AG04449 (cell line): ENCODE measurements at places on chromosomes 2 and 18.

DNA sequence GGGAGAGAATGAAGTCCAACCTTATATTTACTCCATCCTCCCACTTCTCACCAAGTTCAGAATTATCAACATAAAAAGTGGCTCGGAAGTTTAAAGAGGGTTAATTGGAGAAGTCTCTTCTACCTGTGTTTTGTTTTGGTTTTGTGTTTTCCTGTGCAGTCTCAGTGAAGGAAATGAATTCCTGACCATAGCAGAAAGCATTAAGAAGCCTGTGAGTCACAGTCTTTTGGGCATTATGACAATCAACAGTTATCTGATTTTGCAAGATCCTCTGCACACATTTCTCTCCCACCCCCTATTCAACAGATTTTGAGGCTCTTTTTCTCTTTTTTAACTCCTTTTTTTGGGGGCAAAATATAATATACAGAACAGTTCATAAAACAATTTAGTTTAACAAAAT is 8.6 kb upstream of the RPL37A start:
- DNase-seq: peak; percentile 28

GRCh38 chr18:12849548-12849947 is 34.5 kb downstream of the PTPN2 start:
- no peak for DNase-seq

DNA sequence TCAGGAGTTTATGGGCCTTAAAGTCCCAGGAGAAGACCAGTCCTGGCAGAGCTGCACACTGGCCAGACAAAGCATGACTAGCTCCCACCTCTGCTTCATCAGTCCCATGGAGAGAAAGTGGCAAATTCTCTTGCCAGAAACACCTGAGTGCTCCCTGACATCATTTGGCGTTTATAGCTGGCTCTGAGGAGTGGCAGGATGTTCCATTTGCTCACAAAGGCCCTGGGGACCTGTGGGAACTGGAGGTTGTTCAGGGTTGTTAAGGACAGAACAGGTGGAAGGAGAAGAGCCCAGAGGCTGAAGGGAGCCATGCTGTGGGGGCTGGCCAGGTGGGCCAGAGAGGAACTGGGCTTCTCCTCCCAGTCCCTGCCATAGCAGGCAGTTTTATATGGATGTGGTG is 56.1 kb downstream of the RPL37A start:
- no peak for DNase-seq

DNA sequence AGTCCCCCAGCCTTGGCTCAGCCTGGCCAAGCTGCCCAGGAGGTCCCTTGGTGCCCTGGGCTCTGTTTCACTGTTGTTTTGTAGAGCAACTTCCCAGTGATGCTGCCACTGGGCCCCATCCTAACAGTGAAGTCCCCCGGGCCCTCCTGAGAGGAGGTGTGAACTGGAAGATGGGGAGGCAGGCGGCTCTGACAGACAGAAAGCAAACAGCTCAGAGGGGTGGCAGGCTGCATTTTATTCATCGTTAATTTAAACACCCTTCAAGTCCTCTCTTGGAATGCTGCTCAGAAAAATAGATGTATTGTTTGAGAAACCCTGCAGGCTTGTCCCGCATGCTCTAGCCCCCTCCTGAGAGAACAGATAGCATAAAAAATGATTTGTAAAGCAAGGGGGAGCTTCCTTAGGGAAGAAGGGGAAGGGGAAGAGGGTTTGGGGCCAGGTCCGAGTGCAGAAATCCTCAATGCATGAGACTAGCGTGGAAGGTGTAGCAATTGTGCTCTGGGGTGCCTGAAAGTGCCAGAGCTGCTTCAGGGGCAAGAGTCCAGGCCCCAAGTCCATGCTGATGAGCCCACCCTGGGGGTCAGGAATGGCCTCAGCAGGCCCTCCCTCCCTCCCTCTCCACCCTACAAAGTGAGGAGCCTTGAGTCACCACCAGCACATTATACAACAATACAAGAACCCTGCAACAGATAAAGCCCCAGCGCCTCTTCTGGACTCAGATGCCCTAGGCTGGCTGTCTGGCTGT is 113.6 kb downstream of the MSH2 start:
- DNase-seq: no peak

DNA sequence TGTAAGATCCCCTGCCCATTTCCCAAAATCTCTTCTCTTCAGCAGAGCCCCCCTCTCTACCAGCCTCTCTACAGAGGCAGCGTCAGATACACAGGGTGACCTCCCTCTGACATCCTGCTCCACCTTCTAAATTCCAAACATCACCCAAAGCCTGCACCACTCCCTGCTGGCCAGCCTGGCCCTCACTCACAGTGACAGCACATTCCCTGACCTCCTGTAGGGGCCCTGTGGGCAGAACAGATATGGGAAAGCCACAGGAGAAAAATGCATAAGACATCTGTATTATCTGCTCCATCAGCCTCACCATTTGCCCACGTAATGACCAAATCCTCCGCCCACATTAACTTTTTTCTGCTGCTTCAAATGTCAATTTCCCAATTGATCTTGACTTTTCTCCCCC is 40.6 kb downstream of the TRABD2A start:
- DNase-seq: no peak

GRCh38 chr2:63044362-63045327 is 6.0 kb upstream of the OTX1 start:
- no peak for DNase-seq

- DNase-seq: no peak
Measured at GRCh38 chr2:61420991-61421544, 49.8 kb downstream of the USP34 start.

GRCh38 chr2:32714521-32714920 is 86.7 kb downstream of the TTC27 start:
- DNase-seq: no peak

DNA sequence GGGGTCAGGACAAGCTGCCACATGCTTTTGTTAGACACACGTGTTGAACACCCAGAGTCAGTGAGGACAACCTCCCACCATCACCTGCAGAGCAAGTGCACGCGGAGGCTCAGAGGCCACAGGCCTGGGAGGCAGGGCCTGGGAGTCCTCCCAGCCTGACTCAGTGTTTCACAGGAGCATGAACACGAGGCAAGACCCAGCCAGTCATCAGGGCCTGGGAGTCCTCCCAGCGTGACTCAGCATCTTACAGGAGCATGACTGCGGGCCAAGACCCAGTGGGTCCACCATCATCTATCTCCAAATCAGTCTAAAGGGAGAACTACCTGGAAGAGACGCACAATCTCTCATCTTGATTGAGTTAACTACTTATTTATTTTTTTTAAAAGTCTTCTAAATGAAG is 112.6 kb upstream of the PXDN start:
- no peak for DNase-seq
